ENCODE measurements at places on chromosomes 5 and 9. TPM values are rescaled to one million over a fixed set of nuclear protein-coding genes. Genes with fewer than 3 reads are reported as not detected.

The ARHGEF28 gene
- 6.4 TPM for total RNA-seq

The NUTM2G gene
- total RNA-seq, result not detected

The KIF24 gene
- total RNA-seq, result 0.14 TPM

The TMEM174 gene
- not detected for total RNA-seq

The GLRA1 gene
- total RNA-seq, result not detected

The RFESD gene
- total RNA-seq, result 2.2 TPM

The TMEM252 gene
- total RNA-seq, result 0.25 TPM

The DRD1 gene
- not detected for total RNA-seq

The PCDHGA5 gene
- 0.64 TPM for total RNA-seq

The FLT4 gene
- 15.1 TPM for total RNA-seq

- H3K36me3 ChIP-seq, result no peaks in the 10 kb centered on the region
- no peak for DNase-seq
- H3K4me3 ChIP-seq, result no peak overlapping the region
Measured at GRCh38 chr5:157022024-157022423, 36.9 kb downstream of the HAVCR1 start.

DNA sequence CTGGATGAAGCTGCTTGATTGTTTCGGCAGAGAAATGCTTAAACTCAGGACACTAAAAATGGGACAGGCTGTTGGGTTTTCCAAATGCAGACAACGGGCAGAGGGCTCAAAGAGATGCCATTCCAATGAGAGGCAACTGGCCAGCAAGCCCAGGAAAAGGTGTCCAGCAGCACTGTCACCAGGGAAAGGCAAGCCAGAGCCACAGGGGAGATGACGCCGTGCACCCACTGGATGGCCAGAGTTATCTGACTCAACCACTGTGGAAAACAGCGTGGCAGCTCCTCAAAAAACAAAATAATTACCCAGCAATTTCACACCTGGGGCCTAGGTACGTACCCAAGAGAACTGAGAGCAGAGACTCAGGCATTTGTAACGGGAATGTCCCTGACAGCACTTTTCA lies 48.4 kb upstream of the SIMC1 start:
- H3K27ac ChIP-seq, result no peak overlapping the region
- no peaks in the 10 kb centered on the region for H3K36me3 ChIP-seq
- no peaks in the 10 kb centered on the region for H3K27me3 ChIP-seq
- no peak overlapping the region for H3K4me3 ChIP-seq
- no peaks in the 10 kb centered on the region for H3K4me1 ChIP-seq

- H3K4me3 ChIP-seq, result no peak overlapping the region
- peaks cover 4% of the 10 kb centered on the region for H3K4me1 ChIP-seq
- no peaks in the 10 kb centered on the region for H3K27me3 ChIP-seq
- no peak overlapping the region for H3K27ac ChIP-seq
- H3K36me3 ChIP-seq, result no peaks in the 10 kb centered on the region
- DNase-seq, result no peak
Measured at GRCh38 chr5:118796081-118796480, 192.3 kb downstream of the DTWD2 start.

- no peaks in the 10 kb centered on the region for H3K27me3 ChIP-seq
- no peaks in the 10 kb centered on the region for H3K4me1 ChIP-seq
- no peak for DNase-seq
- H3K36me3 ChIP-seq, result no peaks in the 10 kb centered on the region
- no peak overlapping the region for H3K4me3 ChIP-seq
Measured at GRCh38 chr5:18563853-18564252, 929.6 kb downstream of the TAF11L14 start.

DNA sequence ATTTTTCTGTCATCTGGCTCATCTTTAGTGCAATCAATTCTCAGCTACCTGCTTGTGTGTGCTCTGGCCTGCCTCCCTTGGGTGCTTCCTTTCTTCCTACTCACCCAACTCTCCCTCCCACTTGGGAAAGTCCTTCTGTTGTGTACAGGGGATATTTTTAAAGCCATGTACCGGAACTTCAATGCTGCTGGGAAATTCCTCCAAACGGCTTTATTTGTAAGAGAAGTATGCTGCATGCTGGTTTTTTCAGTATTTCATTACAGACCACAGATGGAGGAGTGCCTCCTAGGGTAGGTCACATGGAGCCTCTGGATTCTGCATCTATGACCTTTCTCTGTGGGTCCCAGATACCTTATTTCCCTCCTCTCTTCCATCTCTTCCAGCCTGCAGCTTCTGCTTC lies 5.4 kb upstream of the HMHB1 start:
- no peak overlapping the region for H3K4me3 ChIP-seq
- no peaks in the 10 kb centered on the region for H3K4me1 ChIP-seq
- H3K27me3 ChIP-seq, result no peaks in the 10 kb centered on the region
- H3K27ac ChIP-seq, result no peak overlapping the region

GRCh38 chr9:103188781-103189350 lies 193.7 kb downstream of the CYLC2 start:
- no peaks in the 10 kb centered on the region for H3K36me3 ChIP-seq
- H3K27me3 ChIP-seq, result no peaks in the 10 kb centered on the region
- no peak for DNase-seq
- H3K4me3 ChIP-seq, result no peak overlapping the region
- H3K27ac ChIP-seq, result no peak overlapping the region

DNA sequence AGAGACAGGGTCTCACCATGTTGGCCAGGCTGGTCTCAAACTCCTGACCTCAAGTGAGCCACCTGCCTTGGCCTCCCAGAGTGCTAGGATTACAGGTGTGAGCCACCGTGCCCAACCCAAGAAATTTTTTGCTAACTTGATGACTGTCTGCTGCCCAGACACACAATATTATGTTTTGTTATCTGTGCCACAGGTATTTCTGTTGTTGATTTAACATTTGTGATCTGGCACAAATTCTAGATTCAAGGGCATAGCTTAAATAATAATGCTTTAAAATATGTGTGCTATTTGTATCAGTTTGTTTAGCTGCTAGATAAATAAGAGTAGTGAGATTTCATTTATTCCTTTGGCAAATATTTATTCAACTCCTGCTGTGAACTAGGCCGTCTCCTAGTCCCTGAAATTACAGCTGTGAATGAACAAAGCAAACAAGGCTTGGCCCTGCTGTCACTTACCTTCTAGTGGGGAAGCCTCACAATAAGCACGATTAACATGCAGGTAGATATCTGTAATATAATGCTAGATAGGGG lies 35.3 kb downstream of the GAPVD1 start:
- H3K27me3 ChIP-seq, result no peaks in the 10 kb centered on the region
- H3K4me3 ChIP-seq, result no peak overlapping the region

- H3K36me3 ChIP-seq, result no peaks in the 10 kb centered on the region
- H3K27ac ChIP-seq, result no peak overlapping the region
- no peak overlapping the region for H3K4me3 ChIP-seq
- DNase-seq, result no peak
- H3K4me1 ChIP-seq, result peaks cover 13% of the 10 kb centered on the region
- no peaks in the 10 kb centered on the region for H3K27me3 ChIP-seq
Measured at GRCh38 chr9:113879911-113880310, 3.8 kb downstream of the ZNF618 start.

GRCh38 chr9:132584601-132585560 lies 2.5 kb downstream of the BARHL1 start:
- H3K4me1 ChIP-seq, result no peaks in the 10 kb centered on the region
- H3K4me3 ChIP-seq, result no peak overlapping the region
- no peak overlapping the region for H3K27ac ChIP-seq
- H3K36me3 ChIP-seq, result no peaks in the 10 kb centered on the region
- peaks cover 15% of the 10 kb centered on the region for H3K27me3 ChIP-seq
- no peak for DNase-seq

DNA sequence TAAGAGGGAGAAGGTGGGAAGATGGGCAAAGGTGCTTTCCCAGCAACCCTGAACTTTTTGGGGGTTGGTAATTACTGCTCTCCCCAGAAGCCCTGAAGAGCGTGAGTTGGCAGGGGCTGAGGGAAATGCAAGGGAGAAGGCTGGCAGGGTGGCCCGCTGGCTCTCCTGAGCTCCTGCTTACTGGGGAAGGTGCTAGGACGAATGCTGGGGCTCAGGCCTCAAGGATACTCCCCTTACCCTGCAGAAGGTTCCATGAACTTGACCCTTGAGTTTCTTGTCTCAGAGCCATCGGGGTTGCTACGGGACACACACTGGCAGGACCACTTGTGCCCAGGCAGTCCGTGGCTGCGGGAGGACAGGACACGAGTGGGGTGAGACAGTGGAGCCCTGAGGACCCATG lies 1.2 kb downstream of the FAM163B start:
- no peak for DNase-seq
- H3K27me3 ChIP-seq, result peaks cover 3% of the 10 kb centered on the region
- no peak overlapping the region for H3K4me3 ChIP-seq
- no peak overlapping the region for H3K27ac ChIP-seq
- no peaks in the 10 kb centered on the region for H3K4me1 ChIP-seq

DNA sequence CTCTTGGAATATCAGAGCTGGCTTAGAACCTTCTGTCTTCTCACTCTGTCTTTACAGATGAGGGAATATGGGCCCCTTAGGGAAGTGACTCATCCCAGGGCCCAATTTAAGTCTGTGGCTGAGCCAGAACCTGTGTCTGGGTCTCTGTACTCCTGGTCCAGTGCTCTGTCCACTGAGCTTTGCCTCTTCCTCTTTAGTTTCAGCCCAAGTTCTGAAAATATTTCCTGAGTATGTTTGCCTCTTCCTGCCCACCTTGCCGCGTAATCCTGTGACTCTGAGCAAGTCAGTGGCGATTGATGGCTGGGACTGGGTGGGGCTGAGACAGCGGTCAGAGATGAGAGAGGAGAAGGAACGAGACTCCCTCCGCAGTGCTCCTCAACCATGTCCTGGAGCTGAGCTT lies 7.8 kb downstream of the IER5L start:
- DNase-seq, result no peak
- no peaks in the 10 kb centered on the region for H3K36me3 ChIP-seq
- no peaks in the 10 kb centered on the region for H3K4me1 ChIP-seq
- H3K4me3 ChIP-seq, result no peak overlapping the region
- no peak overlapping the region for H3K27ac ChIP-seq
- no peaks in the 10 kb centered on the region for H3K27me3 ChIP-seq

- H3K27ac ChIP-seq, result peak overlapping the region; percentile 60
- peak overlapping the region; percentile 96 for H3K4me3 ChIP-seq
Measured at GRCh38 chr5:34915856-34916192, 313 bp downstream of the BRIX1 start.

- H3K27me3 ChIP-seq, result no peaks in the 10 kb centered on the region
- peak; percentile 42 for DNase-seq
- no peaks in the 10 kb centered on the region for H3K4me1 ChIP-seq
- no peaks in the 10 kb centered on the region for H3K36me3 ChIP-seq
Measured at GRCh38 chr9:95506678-95507463, 9.9 kb downstream of the PTCH1 start.

- no peaks in the 10 kb centered on the region for H3K36me3 ChIP-seq
- no peak for DNase-seq
- H3K27ac ChIP-seq, result no peak overlapping the region
- H3K27me3 ChIP-seq, result no peaks in the 10 kb centered on the region
Measured at GRCh38 chr5:54388811-54389210, 66.7 kb upstream of the HSPB3 start.

DNA sequence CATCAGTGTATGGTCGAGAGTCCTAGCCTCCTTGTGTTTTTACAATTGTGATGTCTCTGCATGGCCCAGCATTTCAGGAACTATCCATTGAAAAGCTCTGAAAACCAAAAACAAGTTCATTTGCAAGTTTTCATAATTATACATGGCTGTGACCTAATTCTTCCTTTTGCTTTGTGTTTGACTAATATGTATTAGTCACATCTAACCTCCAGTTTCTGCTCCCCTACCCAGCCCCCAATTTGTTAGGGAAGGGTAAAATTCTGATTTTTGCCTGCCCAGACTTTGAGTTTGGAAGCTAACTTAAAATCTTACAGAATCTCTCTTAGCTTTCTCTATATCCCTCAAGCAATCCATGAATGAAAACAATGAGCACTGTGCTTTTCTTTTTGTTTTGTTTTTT lies 128.2 kb upstream of the SEMA6A start:
- H3K4me3 ChIP-seq, result no peak overlapping the region
- DNase-seq, result no peak
- H3K4me1 ChIP-seq, result no peaks in the 10 kb centered on the region
- no peaks in the 10 kb centered on the region for H3K27me3 ChIP-seq
- no peak overlapping the region for H3K27ac ChIP-seq

GRCh38 chr9:75504721-75505120 lies 385.8 kb upstream of the PCSK5 start:
- no peak overlapping the region for H3K4me3 ChIP-seq
- H3K36me3 ChIP-seq, result no peaks in the 10 kb centered on the region
- H3K27me3 ChIP-seq, result no peaks in the 10 kb centered on the region
- no peak overlapping the region for H3K27ac ChIP-seq
- no peak for DNase-seq
- no peaks in the 10 kb centered on the region for H3K4me1 ChIP-seq

DNA sequence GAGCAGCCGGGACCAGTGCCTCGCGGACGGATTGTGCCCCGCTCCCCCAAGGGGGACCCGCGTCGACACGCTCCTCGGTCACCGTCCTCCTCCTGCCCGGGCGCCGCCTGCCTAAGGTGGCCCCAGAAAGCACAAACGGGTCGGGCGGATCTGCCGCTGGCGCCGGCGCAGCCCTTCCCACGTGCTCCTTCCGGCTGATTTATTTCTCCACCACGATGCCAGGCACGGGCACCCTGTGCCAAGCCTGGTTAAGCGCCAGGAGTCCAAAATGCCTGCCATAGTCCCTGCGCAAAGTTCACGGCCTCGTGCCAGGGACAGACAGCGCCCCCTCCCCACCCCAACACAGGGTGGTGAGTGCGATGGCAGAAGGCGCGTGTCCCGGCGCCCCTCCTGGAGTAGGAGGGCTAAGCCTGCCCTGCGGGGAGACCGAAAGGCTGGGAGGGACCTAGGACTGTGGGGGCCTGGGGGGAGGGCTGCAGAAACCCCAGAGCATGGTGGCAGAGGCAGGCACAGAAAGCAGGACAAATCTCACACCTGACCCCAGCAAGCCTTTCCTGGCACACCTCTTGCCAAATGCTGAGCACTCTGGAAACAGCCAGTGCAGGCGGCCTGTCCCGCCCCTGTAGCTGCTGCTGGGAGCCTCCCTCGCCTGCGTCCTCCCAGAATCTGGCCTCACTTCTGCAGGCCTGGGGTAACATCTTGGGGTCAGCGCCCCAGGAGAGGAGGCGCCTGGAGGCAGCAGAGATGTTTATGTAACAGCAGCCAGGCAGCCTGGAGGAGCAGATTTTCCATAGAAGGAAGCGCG lies 1.1 kb upstream of the NOTCH1 start:
- H3K36me3 ChIP-seq, result peaks cover 5% of the 10 kb centered on the region
- DNase-seq, result peak; percentile 92
- peak overlapping the region; percentile 99 for H3K27ac ChIP-seq
- H3K4me1 ChIP-seq, result peaks cover 2% of the 10 kb centered on the region
- H3K27me3 ChIP-seq, result no peaks in the 10 kb centered on the region
- peak overlapping the region; percentile 56 for H3K4me3 ChIP-seq

- H3K27me3 ChIP-seq, result no peaks in the 10 kb centered on the region
- H3K27ac ChIP-seq, result no peak overlapping the region
- no peak for DNase-seq
Measured at GRCh38 chr9:36764364-36765076, 191.8 kb downstream of the MELK start.

- no peaks in the 10 kb centered on the region for H3K36me3 ChIP-seq
- no peak overlapping the region for H3K4me3 ChIP-seq
- H3K27me3 ChIP-seq, result no peaks in the 10 kb centered on the region
- H3K27ac ChIP-seq, result no peak overlapping the region
Measured at GRCh38 chr5:35240892-35241291, 10.6 kb upstream of the PRLR start.

Measured in right lobe of liver (tissue), 6 donors.